ENCODE measurements at places on chromosomes 16 and 17.

- peak; percentile 75 for DNase-seq
These were observed 11.5 kb upstream of the CLEC18C start for GRCh38 chr16:70162041-70162451.

DNA sequence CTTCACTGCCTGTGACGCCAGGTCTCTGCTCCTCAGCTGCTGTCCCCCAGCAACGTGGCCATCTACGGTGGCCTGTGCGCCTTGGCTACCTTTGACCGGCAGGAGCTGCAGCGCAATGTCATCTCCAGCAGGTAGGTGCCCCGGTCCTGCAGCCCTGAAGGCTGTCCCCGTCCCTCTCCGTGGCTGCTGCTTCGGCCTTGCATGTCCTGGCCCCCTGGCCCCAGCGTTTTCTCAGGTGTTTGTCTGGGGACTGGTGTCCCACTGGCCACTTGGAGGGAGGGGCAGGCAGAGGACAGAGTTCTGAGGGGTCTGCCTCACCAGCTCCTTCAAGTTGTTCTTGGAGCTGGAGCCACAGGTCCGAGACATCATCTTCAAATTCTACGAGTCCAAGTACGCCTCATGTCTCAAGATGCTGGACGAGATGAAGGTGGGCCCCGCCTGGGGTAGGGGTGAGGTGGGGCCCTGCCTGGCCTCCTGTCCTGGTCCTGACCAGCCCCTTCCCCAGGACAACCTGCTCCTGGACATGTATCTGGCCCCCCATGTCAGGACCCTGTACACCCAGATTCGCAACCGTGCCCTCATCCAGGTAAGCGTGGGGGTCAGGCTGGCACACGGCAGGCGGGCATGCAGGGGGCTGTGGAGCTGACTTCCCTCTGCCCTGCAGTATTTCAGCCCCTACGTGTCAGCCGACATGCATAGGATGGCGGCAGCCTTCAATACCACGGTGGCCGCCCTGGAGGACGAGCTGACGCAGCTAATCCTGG lies 4.4 kb downstream of the GPS1 start:
- DNase-seq = no peak

DNA sequence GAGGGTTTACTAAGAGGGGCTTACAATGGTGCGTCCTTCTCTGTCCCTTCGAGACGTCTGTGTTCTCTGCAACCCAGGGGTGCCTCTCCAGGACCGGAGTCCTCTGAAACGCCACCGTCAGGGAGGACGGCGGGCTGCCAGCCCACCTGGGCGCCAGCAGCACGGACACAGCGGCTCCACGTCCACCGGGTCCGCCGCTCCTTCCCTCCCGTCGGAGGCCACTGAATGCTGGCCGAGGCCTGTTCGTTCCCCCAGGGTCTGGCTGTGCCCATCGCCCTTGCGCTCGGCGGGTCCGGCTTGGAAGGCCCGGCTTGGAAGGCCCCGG lies 403 bp downstream of the TEPSIN start:
- DNase-seq = no peak

GRCh38 chr17:66152756-66153155 lies 39.2 kb downstream of the CEP112 start:
- peak; percentile 10 for DNase-seq

- DNase-seq = peak; percentile 91
These were observed 15.8 kb downstream of the SLC7A5 start for GRCh38 chr16:87853411-87854052.

- DNase-seq = peak; percentile 50
These were observed 5.3 kb upstream of the ZNF689 start for GRCh38 chr16:30615358-30616091.

- DNase-seq = peak; percentile 95
These were observed 24.8 kb upstream of the SIAH1 start for GRCh38 chr16:48409839-48410632.

DNA sequence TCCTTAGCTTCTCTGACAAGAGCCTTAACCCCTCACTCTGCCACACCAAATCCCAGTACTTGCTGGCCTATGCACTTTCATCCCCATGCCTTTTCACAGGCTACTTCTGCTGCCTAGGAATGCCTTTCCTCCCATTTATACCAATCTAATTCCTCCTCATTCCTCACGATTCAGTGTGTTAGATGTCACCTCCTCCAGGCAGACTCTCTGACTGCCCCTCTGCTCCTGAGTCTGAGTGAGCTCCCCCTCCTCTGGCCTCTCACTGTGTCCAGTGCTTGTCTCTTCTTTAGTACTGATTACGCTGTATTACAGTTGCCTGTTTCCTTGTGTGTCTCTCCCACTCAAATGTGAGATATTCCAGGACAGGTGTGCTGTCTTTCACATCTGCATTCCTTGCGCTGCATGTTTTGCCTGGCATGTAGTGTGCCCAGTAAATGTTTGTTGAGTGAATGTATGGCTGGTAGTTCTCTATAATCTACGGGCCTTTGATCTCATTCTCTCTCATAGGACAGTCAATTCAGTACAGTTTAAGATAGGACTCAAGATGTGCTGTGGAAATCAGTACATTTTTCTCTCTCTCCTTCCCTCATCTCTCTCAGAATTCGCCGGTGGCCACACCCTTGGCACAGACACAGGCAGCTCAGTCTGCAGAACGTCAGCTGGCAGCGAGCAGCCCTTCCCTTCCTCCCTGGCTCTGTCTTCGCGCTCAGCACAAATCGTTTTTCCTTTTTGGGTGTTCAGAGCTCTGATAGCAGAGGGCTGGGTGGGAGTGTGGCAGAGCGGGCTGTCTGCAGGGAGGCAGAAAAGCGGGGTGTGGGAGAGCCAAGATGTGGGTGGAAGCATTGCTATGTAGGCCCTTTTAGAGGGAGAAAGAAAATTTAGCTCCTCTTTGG lies 18.5 kb downstream of the ARL4D start:
- peak; percentile 70 for DNase-seq

DNA sequence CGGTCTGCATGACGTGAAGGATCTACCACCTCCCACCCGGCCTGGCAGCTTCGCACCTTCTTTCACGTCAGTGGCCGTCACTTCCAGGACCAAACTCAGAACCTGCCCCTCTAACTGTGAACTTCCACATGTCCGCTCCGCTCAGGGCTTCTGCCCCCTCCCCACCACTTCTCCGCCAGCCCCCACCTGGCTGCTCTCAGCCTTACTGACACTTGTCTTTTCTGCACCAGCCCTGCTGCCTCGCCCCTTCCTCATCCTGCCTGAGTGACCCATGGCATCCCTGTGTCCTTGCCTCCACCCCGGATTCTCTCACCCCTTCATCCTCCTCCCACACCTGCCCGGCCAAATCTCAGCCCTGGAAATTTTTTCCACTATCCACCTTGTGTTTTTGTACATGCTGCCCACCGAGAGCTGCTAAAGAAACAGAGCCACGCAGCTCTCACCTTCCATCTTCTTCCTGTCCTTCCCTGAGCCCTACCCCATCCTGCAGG lies 14.2 kb downstream of the PIMREG start:
- DNase-seq = no peak

- DNase-seq = no peak
These were observed 5.6 kb upstream of the MPHOSPH6 start for GRCh38 chr16:82175627-82176026.

- no peak for DNase-seq
These were observed 129.1 kb upstream of the HS3ST2 start for GRCh38 chr16:22684574-22685458.

- DNase-seq = no peak
These were observed 98.1 kb upstream of the DNAH17 start for GRCh38 chr17:78675316-78675616.

GRCh38 chr17:42833767-42834422 lies 698 bp downstream of the PSME3 start:
- DNase-seq = no peak

- DNase-seq = no peak
These were observed 21.9 kb upstream of the DLX4 start for GRCh38 chr17:49946964-49947584.

DNA sequence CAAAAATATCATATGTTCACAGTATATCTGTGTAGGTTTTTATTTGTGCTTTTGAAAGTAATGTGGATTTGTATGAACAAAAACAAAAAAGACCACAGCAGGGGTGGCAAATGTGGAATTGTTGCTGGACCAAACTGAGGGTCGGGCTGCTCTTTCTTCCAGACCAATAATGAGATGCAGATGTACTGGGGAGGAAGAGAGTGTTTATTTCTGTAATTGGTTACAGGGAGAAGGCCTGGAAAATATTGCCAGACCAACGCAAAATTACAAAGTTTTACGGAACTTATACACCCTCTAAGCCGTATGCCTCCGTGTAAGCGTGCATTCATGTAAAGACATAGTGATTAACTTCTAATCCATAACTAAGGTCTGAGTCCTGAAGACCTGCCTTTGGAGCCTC lies 353.9 kb upstream of the C16orf82 start:
- DNase-seq = no peak

- peak; percentile 57 for DNase-seq
These were observed 3.7 kb upstream of the MYL4 start for GRCh38 chr17:47205419-47205963.

- DNase-seq = no peak
These were observed 31.3 kb upstream of the NAT9 start for GRCh38 chr17:74807441-74807840.

- DNase-seq = peak; percentile 49
These were observed 16.7 kb downstream of the SLC6A2 start for GRCh38 chr16:55672471-55672870.

GRCh38 chr17:35641032-35641431 lies 53.9 kb downstream of the AP2B1 start:
- DNase-seq = no peak

- no peak for DNase-seq
These were observed 11.9 kb upstream of the CYTH1 start for GRCh38 chr17:78793968-78794367.

- DNase-seq = no peak
These were observed 35.7 kb downstream of the PIEZO1 start for GRCh38 chr16:88749358-88749757.

DNA sequence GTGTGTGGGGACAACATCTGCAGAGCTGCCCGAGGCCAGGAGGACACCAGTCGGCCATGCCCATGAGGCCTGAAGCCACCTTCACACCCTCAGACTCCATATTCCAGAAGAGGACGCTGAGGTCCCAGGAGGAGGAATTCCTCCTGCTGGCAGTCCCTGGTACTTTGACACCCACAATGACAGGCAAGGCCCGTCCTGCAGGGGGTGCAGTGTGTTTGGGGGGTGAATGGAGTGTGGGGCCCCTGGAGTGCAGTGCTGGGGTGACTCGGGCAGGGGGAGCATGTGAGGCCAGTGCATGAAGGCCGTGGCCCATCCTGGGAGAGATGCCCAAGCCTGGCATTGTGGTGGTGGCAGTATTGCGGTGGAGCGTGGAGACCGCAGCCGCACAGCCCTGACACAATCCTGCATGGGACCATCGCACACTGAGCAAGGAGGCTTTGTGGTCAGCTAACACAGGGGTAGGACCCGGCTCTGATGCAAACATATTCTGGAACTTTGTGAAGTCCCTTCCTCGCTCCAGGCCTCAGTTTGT lies 52.2 kb downstream of the ZDHHC7 start:
- no peak for DNase-seq

DNA sequence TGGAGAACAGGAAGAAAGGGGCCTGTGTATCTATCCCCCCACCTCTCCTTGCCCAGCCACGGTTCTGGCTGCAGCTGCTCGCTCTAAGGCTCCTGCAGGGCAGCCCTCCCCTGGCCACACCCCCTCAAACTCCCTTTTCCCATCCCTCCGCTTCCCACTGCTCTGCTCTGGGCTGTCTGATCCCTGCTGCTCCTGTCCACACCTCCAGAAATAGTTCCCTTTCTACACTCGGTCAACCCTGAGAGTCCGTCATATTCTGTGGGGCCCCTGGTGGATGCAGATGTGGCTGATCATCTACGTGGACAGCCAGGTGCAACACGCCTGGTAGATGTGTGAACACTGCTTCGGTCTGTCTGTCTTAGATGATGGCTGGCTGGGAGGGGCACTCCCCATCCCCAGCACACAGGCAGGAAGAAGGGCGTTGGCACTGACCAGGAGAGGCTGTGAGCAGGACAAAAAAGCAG lies 19.3 kb upstream of the KRT19 start:
- peak; percentile 61 for DNase-seq

- DNase-seq = no peak
These were observed 28.7 kb downstream of the RPH3AL start for GRCh38 chr17:323721-324571.

DNA sequence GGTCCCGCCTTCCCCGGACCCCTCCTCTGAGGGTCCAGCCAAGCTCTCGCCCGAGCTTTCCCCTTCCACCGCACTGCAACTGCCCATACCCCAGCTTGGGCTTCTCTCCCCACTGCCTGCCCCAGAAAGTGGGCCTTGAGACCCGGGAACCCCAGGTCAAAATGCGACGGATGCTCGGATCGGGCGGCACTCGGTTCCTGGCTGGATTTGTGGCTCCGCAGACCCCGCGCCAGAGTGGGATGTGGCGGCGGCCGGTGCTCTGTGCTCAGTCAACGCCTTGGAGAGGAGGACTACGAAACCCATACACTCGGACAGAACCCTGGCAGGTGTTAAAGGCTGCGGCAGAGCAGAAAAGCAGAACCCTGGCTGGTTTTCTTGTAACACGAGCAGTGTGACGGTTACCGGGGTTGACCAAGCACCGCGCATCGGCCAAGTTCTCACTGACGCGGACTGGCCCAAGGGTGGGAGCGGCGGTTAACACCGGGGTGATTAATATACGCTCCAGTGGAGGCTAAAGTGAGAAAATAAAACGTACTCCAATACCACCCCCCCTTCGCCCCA lies 885 bp upstream of the SLFN13 start:
- no peak for DNase-seq

- no peak for DNase-seq
These were observed 742.8 kb upstream of the SOX9 start for GRCh38 chr17:71378036-71378435.

DNA sequence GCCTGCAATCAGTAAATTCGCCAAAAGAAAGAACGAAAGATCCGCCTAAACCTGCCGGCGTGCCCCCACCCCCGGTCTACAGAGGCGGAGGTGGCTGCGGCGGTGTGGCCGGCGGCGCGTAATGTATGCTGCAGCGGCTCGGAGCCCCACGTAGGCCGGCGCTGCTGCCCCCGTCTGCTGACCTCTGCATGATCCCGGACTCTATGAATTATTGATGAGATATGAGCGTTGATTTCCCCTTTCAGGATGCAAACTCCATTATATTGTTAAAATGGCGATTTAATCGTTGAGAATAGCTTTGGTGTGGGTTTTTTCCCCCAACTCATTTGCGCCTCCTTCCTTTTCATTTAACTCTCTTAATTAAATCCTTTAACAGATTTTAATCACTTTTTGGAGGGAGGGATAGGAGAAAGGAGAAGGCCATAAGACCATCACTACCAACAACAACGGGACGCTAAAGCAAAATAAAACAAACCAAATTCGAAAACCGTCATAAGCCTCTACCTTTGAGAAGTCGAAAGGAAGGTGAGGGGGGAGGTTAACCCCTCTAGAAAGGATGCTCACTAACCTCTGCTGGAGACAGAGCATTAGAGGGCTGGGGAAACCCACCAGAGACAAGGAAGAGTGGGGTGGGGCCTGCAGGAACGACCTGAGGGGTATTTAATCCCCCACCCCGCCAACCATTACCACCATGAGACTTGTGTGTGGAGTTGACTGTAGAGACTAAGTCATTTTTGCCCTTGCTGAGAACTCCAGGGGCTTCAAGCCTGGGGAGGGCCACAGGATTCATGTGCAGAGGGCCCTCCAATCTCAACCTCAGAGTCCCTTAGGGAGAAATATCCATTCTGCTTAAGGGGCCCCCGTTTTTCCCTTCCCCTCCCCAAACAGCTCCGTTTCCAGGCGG lies 3.4 kb downstream of the HOXB3 start:
- DNase-seq = no peak
